ENCODE measurements at places on chromosomes 1 and 21.

DNA sequence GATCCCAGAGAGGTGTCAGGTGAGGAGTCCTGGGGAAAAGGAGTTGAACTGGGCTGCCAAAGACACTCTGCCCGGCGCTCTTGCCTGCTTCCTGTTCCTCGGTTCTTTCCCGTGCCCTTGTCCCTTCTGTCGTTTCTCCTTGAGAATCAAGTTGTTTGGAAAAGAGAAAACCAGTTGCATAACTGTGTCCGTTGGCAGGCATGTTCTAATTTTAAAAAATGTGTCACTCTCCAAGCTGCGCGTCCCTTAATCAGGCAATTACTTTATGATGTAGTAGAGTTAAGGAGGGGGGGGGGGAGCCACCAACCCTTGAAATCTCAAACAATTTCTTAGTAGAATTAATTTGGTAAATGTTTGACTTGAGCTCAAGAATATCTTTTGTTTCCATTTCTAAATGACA is 105.9 kb upstream of the IGSF21 start:
- DNase-seq = no peak

DNA sequence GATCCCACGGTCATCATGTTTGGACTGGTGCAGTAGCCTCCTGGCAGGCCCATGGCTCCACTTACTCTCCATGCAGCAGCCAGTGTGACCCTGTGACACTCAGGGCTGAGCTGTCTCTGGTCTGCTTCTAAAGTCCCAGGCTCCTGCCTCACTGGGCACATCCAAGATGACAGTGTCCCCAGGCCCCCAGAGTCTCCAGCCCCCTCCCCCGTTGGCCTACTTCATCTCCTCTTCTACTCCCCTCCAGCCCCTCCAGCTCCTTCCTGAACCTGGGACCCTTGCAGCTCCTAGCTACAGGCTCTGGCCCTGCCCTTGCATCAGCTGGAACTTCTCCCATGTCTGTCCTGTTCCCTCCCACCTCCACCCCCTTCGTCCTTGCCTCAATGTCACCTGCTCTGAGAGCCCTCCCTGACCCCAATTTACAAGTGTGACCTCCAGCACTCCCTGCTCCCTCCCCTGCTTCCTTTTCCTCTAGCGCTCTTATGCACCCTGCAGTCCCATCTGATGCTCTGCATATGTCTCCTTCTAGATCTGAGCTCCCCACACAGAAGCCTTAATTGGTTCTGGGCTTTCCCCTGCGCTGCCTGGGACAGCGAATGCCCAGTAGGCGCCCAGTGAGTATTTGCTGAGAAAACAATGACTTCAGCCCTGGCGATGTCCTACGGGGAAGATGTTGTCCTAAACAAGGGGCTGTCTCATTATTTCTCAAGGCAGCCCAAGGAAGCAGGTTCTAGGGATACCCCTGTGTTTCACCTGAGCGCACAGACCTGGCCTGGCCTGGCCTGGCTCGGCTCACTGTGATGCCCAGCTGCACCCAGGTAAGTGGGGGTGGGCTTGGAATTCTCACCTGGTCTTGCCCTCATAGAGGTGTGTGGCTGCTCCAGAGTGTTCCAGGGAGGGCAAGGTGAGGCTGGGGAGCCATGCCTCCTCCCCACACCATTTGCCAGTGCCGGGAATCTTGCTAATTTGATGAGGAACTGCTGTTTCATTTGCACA is 600.6 kb downstream of the PTPRU start:
- no peak for DNase-seq

DNA sequence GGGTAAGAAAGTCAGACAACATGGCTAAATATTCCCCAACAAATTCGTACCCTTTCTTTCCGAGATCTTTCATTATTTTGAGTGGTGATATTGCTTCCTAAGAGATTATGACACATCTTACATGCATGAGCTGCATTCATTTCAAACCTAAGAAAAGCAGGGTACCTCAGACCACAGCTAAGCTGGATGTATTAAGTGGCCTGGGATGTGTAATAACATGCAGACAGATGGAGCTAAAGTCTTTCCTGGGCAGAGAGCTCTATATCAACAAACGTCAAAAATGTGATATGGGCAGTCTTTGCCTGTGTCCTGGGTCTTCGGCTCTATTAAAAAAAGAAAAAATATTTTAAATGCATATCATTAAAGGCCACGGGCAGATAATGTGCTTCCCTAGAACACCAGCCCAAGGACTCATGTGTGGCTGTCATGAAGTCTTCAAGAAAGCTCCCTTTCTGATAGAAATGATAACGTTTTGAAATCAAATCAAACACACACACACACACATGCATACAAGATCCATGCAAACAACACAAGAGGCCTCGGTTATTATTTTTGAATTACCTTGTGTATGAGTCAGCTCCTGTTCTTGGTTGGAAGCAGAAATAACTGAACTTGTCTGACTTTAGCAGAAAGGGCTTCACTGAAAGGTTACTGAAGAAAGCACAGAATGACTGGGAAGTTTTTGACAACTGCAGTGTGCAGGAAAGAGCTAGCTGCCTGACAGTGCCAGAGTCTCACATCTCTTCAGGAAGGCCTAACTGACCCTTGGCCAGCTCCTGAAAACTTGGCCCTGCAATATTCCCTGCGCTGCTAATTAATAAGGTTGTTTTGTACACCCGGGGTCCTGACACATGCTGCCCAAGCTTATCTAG is 231.2 kb downstream of the DSCAM start:
- no peak for DNase-seq

- no peak for DNase-seq
Observed at GRCh38 chr21:43600642-43601402, 58.5 kb downstream of the HSF2BP start.

DNA sequence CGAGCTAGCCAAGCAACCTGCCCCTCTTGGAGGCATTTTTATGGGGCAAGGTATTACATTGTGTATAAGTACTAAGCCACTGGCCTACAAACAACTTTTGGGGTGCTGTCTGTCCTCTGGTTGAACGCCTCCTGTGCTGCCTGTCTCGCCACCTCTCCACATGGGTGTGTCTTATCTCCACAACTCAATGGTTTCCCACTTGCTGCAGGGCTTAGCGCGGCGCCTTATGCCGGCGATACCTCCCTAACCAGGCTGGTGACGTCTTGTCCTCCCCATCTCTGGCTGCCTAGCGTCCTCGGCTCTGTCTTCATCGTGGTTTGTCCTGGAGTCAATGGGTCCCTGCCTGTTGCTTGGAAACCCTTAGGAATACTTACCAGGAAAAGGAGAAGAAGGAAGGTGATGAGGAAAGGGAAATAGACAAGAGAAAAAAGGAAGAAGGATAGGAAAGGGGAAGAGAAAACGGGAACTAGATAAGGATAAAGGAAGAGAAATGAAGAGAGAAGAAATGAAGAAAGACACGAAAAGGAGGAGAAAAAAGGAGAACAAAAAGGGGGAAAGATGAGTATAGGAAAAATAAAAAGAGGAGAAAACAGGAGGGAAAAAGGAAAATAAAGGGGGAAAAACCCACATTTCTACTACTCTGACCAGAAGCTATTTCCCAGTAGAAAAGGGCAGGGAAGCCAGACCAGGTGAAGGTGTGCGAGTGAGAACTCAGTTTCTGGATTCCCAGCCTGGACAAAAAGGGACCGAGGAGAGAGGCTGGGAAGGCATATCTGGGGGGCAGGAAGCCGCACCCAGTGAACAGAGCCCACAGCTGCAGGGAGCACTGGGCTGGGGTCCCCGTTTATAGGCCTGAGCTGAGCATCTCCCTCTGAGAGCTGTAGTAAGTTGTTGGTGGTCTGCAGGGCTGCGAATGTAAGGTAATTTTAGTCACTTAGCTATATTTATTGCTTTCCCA is 86.2 kb downstream of the CLIC6 start:
- DNase-seq = no peak

GRCh38 chr1:209627027-209627731 is 25.0 kb downstream of the LAMB3 start:
- no peak for DNase-seq

DNA sequence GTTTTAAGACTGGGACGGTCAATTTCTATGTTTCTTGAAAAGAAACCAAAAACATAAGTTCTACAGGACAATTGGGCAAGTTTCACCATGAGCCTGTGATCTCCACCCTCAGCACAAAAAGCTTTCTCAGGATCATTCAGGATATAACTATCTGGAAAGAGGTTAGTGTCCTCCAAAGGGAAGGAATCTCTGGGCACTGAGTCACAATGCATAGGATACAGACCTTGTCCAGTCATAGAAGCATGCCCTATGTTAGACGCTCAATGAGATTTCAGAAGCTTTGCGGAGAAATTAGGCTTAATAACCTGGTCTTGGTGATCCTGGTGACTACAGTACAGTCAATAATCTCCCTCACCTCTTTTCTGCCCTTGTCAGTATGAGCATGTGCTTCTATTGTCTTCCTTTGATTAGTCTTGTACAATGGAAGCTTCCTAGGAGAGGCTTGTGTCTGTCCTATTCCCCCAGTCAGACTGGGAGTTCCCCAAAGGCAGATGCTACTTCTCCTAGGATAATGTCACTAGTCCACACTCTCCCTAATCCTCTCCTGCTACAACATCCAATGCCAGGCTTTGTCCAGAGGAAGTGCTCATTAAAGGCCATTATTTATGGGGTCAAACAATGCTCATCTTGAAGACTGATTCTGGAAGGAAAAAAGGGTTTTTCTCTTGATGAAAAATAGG is 97.4 kb downstream of the KCNH1 start:
- no peak for DNase-seq

- no peak for DNase-seq
Observed at GRCh38 chr1:121444096-121444495, 259.3 kb downstream of the SRGAP2C start.

GRCh38 chr21:42004406-42005199 is 5.6 kb downstream of the ZBTB21 start:
- DNase-seq = no peak

DNA sequence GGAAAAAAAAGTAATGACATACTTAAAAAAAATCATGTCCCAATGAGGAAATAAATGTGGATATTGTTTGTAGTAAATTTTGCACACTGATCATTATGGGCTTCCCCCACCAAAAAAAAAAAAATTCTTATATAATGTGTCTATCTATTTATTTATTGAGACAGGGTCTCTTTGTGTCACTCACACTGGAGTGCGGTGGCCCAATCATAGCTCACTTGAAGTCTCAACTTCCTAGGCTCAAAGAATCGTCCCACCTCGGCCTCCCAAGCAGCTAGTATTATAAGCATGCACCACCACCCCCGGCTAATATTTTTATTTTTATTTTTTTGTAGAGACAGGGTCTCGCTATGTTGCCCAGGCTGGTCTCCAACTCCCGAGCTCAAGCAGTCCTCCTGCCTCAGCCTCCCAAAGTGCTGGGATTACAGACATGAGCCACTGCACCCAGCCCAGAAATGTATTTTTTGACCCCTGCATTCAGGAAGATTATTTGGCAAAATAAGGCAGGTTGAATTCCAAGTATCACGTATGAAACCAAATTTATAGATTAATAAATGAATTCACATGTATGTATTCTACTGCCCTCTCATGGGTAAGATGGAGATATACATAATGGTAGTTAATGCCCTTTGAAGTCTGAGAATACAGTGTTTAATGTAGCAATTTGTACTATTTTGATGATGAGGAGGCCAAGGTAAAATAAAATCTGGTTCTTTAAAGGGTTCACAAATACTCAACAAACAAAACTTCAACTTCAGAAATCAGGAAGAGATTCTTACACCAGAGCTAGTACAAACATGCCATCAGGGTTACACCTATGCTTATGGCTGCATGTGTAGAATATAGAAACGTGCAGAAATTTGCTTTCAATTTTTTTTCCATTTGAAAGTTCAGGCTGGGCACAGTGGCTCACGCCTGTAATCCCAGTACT is 1.4 kb upstream of the DENND2C start:
- DNase-seq = no peak

- DNase-seq = no peak
Observed at GRCh38 chr1:54401799-54402198, 4.4 kb downstream of the SSBP3 start.

GRCh38 chr21:34004974-34005373 is 68.4 kb upstream of the MRPS6 start:
- no peak for DNase-seq

- DNase-seq = no peak
Observed at GRCh38 chr1:216422821-216423520, at the start of gene USH2A. Gene USH2A (minus strand): TSS chr1:216423448. CDS start chr1:216422336, 1,112 bp downstream.

DNA sequence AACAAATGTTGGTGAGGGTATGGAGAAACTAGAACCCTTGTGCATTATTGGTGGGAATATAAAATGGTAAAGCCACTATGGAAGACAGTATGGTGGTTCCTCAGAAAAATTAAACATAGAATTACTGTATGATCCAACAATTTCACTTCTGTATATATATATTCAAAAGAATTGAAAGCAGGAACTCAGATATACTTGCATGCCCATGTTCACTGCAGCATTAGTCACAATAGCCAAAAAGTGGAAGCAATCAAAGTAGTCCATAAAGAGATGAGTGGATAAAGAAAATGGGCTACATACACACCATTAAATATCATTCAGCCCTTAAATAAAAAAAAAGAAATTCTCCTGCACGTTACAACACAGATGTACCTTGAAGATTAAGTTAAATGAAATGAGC is 34.1 kb downstream of the ABL2 start:
- no peak for DNase-seq

DNA sequence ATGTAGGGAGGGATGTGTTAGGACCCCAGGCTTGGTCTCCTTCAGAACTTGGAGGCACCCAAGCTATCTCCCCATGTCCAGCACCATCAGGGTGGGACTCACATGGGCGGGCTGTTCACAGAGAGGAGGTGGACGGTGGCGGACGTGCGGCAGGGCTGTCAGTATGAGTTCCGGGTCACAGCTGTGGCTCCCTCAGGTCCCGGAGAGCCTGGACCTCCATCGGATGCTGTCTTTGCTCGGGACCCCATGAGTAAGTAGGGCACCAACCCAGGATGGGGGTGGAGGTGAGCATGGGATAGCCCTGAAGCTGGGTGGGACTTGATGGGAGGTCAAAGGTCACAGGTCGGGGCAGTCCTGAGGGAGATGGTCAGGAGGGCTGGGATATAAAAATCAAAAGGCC is 27.8 kb downstream of the IGFN1 start:
- no peak for DNase-seq

- no peak for DNase-seq
Observed at GRCh38 chr1:83942914-83943313, 56.0 kb downstream of the TTLL7 start.

DNA sequence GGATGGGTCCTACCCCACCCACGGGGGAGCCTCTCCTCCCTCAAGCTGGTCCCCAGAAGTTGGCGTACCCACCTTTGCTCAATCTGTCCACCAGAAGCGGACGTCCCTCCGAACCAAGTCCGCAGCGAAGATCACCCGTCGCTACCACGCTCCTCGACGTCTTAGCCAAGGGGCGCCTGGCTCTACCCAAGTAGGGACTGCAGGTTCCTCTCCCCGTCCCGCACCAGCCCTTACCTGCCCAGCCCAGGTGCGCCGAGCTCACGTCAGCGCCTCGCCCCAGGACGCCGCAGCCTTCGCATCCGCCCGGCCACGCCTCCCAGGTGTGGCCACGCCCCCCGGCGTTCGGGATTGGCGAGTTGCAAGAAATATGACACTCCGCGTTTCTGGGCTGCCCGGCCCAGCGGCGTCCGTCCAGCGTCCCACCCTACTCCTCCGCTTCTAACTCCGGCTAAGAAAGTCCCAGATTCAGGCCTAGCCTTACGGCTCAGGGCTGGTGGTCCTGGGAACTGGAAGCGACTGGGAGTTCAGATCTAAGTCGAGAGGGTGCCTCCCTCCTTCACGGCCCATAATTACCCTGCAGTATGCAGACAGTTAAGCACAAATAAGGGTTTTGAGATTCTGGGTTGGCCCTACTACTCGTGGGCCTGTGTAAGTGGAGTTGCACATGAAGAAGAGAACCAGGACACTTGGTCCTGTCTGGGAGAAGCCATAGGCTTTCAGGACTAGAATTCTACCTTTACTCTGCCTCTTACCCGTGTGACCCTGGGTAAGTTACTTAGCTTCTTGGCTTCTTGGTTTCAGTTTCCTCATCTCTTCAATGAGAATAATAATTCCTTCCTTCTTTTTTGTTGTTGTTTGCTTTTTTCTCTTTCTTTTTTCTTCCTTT is at the start of gene IRF6:
IRF6 (minus strand) TSS at position 268 of the 886 bp plus-strand sequence. CDS start 4,729 bp downstream, outside the sequence.
- peak; percentile 45 for DNase-seq

All from activated CD4-positive, alpha-beta T cell treated with anti-CD3 and anti-CD28 coated beads, Interleukin-2, amount 50 U/mL, for 4 hours (primary cell).